Left renal cortex interstitium (tissue), 4 donors: ENCODE measurements at places on chromosomes 4 and X. TPM values are rescaled to one million over a fixed set of nuclear protein-coding genes. Genes with fewer than 3 reads are reported as not detected.

- no peak for DNase-seq
Measured at GRCh38 chrX:71195964-71196649, 26.9 kb upstream of the GJB1 start.

DNA sequence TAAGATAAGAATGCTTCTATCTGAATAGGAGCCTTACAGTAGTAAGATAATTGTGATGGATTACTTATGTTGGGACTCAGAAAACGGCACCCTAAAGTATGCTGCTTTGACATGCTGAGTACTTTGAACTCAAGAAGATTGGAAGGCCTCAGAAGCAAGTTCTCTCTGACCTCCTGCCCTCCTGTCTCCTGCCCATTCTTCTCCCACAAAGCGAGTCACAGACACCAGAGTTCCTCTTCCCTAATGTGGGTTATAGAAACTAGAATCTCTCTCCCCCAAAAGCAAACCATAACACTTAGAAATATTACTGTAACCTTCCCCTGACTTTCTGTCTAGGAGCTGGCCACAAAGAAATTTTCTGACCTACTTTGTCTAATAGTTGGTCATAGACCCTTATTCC lies 76.5 kb downstream of the DDIT4L start:
- no peak for DNase-seq

DNA sequence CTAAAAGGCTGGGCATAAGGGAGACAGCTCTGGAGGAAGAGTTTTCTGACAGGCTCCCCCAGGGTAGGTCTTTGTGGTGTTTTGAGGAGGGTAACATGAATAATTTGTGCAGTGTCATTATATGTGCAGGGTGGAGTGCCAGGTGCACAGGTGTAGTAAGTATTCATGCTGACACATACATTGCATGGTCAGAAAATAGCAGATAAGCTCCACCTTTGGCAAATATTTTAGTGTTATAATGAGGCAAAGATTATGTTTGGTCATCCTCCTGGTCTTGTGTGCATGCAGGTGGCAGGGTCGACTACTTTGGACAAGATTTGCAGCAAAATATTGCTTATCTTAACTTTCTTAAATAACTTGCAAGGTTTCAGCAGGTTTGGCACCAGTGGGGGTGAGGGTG lies 910.4 kb upstream of the PCDH10 start:
- DNase-seq = no peak

The MAP7D2 gene
- 5.1 TPM for polyA plus RNA-seq

The FAM184B gene
- 0.47 TPM for polyA plus RNA-seq
